Ureter (tissue), 1 donor: ENCODE measurements at places on chromosomes 11 and 22.

DNA sequence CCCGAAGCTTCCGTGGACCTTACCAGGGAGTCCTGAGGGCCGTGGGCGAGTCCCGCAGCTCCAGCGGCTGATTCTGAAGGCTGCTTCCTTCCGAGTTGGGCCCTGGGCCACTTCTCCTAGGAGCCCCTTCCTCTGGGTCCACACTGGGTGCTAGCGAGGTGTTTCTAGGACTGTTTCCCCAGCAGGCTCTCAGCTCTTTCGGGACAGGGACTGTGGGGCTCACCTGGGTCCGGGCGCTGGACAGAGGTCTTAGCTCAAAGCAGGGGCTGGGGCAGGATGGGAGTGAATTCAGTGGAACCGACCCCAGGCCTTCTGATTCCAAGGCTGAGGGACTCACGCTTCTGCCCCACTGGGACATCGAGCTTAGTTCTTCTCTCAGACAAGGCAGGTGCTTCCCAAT, 29.3 kb upstream of the CSNK1E start:
- peak; percentile 30 for DNase-seq

DNA sequence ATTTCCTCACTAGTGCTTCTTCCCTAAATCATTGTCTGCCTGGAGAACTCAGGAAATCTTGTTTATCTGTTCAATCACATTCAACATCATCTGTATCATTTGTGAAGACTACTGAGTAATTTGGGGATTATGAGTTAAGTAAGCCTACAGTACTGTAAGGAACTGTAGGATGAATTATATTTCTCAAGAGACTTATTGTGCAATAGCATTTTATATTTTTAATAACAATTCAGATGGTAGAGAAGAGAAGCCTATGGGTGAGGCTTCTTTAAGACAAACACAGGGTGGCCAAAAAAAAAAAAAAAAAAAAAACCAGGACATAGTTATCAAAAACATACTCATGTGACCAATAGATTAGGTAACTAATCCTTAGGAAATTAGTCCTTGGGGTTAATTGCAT, 282.7 kb downstream of the FAM181B start:
- DNase-seq = no peak

- DNase-seq = no peak
Measured at GRCh38 chr22:44045145-44045544, 21.0 kb downstream of the PARVB start.

- no peak for DNase-seq
Measured at GRCh38 chr11:26483108-26483507, 89.0 kb downstream of the MUC15 start.

DNA sequence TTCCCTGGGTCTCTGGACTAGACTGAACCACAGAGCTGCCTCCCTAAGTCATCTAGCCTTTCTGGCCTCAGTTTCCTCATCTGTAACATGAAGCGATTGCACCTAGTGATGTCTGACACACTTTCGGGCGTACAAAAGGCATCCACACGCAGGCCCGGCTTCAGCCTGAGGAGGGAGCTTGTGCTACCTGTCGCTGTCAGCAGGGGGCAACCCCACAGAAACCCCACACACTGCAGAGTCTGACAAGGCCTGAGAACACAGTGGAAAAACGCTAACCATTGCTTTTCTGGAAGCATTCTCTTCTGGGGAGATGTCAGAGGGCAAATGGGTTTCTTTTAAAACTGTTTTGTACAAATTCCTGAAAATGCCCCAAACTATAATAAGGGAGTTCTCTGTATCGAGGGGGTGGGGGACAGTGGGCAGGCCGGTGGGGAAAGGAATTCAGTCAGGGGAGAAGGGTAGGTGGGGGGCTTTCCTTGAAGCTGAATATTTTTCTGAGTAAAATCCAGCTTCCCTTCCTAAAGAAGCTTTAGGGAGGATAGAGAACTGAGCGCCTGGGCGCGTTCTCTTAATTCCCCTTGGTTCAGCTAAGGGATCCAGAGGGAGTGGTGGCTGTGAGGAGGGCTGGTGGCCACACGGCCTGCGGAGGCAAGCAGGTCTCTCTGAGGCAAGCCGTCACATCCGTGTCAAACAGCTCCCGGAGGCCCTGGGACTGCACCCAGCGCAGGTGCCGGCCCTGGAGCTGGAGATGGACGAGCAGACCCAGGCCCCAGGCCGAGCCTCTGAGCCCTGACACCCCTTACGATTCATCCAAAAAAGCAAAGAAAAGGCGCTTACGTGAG, 533 bp downstream of the ELF5 start:
- peak; percentile 74 for DNase-seq

DNA sequence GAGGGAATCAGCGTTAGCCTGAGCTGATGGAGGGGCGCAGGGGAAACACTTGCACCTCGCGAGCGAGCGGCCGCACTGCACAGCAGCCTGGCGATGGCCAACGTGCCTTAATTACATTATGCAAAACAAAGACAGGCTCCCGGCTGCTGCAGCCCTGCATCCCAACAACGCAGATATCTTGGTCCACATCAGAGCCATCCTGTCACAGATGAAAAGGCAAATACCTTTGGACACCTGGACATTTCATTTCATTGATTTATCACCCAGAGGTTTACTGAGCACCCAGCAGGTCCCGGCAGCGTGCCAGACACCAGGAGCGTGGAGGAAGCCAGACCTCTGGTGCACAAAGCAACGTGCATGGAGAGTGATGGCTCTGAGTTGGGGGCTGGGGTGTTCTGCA, 843.0 kb downstream of the TBC1D22A start:
- DNase-seq = no peak

DNA sequence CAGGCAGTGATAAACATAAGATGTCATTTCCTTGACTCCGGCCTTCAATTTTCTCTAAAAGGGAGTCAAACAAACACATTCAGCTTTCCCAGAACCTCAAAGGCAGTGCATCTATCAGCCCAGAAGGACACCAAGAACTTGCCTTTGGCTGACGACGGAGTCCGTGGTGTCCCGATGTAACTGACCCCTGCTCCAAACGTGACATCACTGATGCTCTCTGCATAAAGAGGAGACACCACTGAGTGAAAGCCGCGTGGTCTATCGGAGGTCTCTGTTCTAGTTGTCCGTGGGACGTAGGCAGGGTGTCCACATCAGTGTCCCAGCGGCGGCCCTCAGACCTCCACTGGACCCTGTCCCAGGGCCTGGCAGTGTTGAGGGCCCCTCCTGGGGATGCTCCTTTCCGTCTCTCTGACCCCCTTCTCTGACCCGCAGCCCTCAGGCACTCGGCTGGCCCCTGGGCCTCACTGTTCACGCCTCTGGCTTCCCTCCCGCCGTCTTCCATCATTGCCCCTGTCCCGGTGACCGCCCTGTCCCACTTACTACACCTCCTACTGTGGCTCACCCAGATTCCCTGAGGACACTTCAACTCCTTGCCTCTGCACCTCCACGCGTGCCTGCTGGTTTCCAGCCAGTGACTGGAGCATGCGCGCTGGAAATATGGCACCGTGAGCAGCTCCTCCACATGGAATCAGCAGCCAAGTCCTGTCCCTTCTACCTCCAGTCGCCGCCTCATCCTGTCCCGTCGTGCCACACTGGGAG, 70.4 kb downstream of the NCAPD3 start:
- DNase-seq = no peak
